ENCODE measurements at places on chromosomes 1 and 21. TPM values are rescaled to one million over a fixed set of nuclear protein-coding genes. Genes with fewer than 3 reads are reported as not detected.

- H3K27me3 ChIP-seq, result no peaks in the 10 kb centered on the region
- DNase-seq, result no peak
- no peak overlapping the region for H3K27ac ChIP-seq
- no peak overlapping the region for H3K4me3 ChIP-seq
- H3K36me3 ChIP-seq, result no peaks in the 10 kb centered on the region
- no peaks in the 10 kb centered on the region for H3K4me1 ChIP-seq
Observed at GRCh38 chr1:26522073-26522472, 7.5 kb upstream of the RPS6KA1 start.

GRCh38 chr21:35635261-35635660 lies 425.1 kb downstream of the SETD4 start:
- no peaks in the 10 kb centered on the region for H3K27me3 ChIP-seq
- no peak overlapping the region for H3K27ac ChIP-seq
- H3K4me3 ChIP-seq, result no peak overlapping the region
- DNase-seq, result no peak
- no peaks in the 10 kb centered on the region for H3K4me1 ChIP-seq

DNA sequence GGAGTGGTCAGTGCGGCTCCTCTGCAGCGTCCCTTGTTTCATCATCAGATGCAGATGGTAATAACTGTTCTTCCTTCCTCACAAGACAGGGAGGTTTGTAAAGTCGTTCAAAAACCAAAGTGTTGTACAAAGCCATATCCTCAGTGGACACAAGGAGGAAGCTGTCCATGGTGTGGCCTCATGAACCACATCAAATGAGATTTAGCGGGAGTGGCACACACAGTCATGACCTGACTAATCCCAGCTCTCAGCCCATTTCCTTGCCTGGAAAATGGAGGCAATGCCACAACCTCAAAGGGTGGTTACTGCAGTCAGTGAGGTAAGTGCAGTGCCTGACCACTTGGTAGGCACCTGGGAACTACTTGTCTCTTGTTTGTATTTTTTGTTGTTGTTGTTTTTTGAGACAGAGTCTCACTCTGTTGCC lies 13.4 kb downstream of the ENTREP3 start:
- peaks cover 5% of the 10 kb centered on the region for H3K36me3 ChIP-seq
- no peak overlapping the region for H3K4me3 ChIP-seq
- H3K4me1 ChIP-seq, result peaks cover 29% of the 10 kb centered on the region

DNA sequence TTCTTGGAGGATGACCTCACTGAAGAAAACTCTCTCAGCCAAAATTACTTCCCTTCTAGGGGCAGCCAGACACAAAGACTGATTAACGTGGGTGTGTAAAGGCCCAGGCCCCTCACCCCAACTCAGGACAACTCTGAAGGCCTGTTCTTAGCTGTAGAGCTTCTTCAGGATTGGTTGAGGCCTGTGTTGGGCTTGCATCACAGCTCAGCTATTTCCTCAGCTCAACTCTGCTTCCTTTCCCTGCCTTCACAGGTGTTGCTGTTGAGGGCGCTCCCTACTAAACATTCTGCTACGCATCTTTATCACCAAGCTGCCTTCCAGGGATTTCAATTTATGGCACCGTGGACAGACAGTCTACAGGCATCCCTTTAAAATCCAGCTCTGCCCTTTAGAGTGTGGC lies 36.8 kb downstream of the MAB21L3 start:
- no peaks in the 10 kb centered on the region for H3K36me3 ChIP-seq
- peaks cover 22% of the 10 kb centered on the region for H3K4me1 ChIP-seq
- H3K27ac ChIP-seq, result no peak overlapping the region
- no peak for DNase-seq
- H3K4me3 ChIP-seq, result no peak overlapping the region

The BRDT gene
- not detected for total RNA-seq

- H3K27me3 ChIP-seq, result no peaks in the 10 kb centered on the region
- H3K36me3 ChIP-seq, result no peaks in the 10 kb centered on the region
- no peak overlapping the region for H3K4me3 ChIP-seq
Observed at GRCh38 chr1:33050221-33051076, 13.8 kb upstream of the AK2 start.

DNA sequence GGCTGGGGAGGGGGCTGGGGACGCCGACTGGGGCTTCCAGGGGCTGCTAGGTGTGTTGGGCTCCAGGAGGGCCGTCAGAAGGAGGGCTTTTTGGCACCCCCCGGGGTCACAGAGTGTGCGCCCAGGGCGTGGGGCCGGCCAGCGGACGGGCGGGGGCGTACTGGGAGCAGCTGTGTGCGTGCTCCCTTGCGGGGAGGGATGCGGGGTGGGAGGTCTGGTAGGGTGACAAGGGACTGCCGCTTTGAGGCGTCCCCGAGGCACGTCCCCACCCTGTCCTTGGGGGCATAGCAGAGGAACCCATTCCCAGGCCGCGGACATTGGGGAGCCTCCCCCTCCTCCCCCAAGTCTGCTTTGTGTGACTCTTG lies 1.1 kb downstream of the FOXO6 start:
- no peak for DNase-seq
- H3K27ac ChIP-seq, result no peak overlapping the region
- H3K4me1 ChIP-seq, result peaks cover 50% of the 10 kb centered on the region
- peak overlapping the region; percentile 77 for H3K4me3 ChIP-seq
- no peaks in the 10 kb centered on the region for H3K36me3 ChIP-seq

The SMPDL3B gene
- 23.7 TPM for total RNA-seq

GRCh38 chr1:64537942-64538341 lies 68.0 kb downstream of the CACHD1 start:
- no peak for DNase-seq
- H3K4me1 ChIP-seq, result peaks cover 68% of the 10 kb centered on the region
- H3K27ac ChIP-seq, result peak overlapping the region; percentile 6
- H3K4me3 ChIP-seq, result no peak overlapping the region
- no peaks in the 10 kb centered on the region for H3K36me3 ChIP-seq
- no peaks in the 10 kb centered on the region for H3K27me3 ChIP-seq

- H3K36me3 ChIP-seq, result no peaks in the 10 kb centered on the region
- no peaks in the 10 kb centered on the region for H3K27me3 ChIP-seq
- no peak for DNase-seq
- H3K4me3 ChIP-seq, result no peak overlapping the region
Observed at GRCh38 chr21:27582948-27583430, 616.1 kb upstream of the ADAMTS5 start.

DNA sequence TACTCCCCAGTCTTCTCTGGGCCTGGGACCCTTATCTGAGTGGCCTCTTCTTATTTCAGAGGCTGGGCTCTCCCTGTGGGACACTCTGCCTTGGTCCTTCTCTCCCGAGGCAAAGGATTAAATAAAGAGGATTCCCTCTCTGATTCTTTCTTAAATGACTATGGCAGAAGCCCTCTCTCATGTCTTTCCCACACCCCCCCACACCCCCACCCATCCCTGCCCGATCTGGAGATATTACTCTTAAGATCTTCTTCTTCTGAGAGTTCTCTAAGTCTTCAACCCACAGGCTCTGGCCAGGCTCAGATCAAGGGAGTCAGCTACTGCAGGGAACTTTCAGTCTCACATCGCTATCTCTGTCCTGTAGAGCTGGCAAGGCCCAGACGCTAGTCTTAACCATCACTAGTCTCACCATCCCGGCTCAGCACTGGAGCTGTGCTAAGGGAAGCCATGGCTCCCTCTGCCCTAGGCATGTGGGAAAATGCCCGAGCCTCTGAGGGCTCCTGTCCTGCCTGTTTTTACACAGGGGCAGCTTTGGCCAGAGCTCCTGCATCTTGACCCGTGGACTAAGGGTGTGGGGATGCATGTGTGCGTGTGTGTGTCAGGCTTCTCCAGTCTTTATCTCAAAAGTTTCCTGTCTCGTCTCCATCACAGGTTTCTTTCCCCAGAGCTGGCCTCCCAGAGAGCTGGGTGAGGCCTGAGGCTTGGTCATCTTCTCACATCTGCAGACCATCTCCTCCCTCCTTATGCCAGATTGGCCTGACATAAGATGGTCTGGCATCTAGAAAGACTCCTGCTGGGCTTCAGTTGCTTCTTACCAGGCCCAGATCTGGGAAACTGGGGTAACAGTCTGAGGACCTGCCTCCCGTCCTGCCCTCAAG lies 36.7 kb downstream of the LGR6 start:
- no peak for DNase-seq
- no peaks in the 10 kb centered on the region for H3K27me3 ChIP-seq
- no peak overlapping the region for H3K4me3 ChIP-seq
- H3K36me3 ChIP-seq, result no peaks in the 10 kb centered on the region

DNA sequence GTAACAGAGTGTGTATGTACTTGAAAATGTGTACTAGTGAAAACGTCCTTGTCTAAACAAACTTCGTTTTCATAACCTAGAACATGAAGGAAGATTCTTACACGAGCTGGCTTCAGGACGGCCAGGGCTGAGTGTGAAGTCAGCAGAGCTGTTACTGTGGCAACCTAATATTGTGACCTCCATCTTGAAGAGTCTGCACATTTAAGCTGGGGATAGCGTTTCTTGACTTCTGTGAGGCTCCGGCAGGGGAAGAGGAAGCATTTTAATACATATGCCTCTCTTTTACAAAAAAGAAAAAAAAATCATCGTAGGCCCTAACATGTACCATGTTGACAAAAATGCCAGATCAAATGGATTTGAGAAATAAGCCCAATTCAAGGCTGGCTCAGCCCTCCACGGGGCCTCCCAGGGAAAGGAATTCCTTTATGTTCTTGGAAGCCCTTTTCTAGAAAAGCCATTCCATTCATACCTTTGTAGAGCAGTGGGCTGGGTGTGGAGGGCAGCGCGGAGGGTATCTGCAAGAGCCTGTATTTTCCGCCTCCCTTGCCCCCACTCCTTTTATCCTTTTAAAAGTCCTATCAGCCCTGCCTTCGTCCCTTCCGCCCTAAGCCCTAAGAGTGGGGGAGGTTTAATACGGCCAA lies 51.1 kb downstream of the SIM2 start:
- H3K27ac ChIP-seq, result no peak overlapping the region
- peaks cover 10% of the 10 kb centered on the region for H3K4me1 ChIP-seq
- DNase-seq, result no peak
- no peaks in the 10 kb centered on the region for H3K36me3 ChIP-seq
- no peak overlapping the region for H3K4me3 ChIP-seq

DNA sequence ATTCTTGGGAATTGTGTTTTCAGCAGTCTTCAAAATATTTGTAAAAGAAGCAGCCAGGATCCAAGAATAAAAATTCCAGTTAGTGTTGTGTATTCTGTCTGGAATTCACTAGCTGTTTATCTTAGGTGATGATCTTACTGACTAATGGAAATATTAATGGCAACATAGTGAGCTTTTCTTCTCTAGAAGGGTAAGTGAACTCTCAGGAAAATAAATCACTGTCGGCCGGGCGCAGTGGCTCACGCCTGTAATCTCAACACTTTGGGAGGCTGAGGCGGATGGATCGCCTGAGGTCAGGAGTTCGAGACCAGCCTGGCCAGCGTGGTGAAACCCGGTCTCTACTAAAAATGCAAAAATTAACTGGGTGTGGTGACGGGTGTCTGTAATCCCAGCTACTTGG lies 87.4 kb upstream of the KIF1B start:
- no peaks in the 10 kb centered on the region for H3K27me3 ChIP-seq
- no peak for DNase-seq
- H3K4me1 ChIP-seq, result no peaks in the 10 kb centered on the region
- no peak overlapping the region for H3K4me3 ChIP-seq
- no peak overlapping the region for H3K27ac ChIP-seq

The FCRL2 gene
- total RNA-seq, result 2.1 TPM

Data from upper lobe of left lung (tissue), 6 donors.